ENCODE measurements at places on chromosomes 16 and 17.

- peak; percentile 76 for DNase-seq
Measured at GRCh38 chr16:3364774-3365427, 9.2 kb downstream of the OR2C1 start.

DNA sequence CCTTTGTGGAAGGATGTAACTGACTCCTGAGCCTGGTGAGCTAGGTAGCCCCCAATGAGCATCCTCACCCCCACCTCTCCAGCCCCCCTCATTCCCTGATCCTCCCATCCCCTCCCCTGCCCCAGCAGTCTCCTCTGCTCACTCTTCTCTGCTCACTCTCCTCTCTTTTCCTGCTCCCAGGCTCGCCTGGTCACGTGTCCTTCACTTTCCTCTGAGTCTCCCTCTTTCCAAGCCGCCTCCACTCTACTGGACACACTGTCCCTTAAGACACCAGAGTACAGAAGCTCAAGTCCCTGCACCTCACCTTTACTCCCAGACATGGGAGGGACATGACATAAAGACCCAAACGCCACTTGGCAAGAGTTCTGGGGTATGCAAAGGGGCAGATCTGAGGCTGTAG is 76.3 kb upstream of the RBL2 start:
- DNase-seq, result no peak

GRCh38 chr17:50426814-50427787 is 1.1 kb downstream of the ACSF2 start:
- DNase-seq, result peak; percentile 18

GRCh38 chr17:81910840-81911276 is 341 bp downstream of the PCYT2 start:
- no peak for DNase-seq

- no peak for DNase-seq
Measured at GRCh38 chr17:72173499-72174116, 52.8 kb downstream of the SOX9 start.

DNA sequence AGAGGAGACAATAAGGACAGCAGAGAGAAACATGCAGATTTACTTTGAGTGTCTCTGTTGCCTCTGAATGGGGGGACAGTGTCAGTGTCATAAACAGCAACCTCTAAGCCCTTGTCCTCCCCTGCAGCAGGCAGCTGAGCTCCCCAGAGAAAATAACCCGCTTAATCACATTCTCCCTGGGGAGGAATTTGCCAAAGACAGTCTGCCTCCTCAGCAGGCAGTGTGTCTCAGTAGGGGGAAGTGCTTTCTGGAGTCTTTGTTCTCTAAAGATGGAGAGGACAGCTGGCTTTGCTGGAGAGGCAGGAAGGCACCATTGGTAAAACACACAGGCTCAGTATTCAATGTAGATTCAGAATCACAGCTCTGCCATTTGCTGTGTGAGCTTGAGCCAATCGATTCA is 16.1 kb downstream of the TEKT5 start:
- DNase-seq, result no peak

DNA sequence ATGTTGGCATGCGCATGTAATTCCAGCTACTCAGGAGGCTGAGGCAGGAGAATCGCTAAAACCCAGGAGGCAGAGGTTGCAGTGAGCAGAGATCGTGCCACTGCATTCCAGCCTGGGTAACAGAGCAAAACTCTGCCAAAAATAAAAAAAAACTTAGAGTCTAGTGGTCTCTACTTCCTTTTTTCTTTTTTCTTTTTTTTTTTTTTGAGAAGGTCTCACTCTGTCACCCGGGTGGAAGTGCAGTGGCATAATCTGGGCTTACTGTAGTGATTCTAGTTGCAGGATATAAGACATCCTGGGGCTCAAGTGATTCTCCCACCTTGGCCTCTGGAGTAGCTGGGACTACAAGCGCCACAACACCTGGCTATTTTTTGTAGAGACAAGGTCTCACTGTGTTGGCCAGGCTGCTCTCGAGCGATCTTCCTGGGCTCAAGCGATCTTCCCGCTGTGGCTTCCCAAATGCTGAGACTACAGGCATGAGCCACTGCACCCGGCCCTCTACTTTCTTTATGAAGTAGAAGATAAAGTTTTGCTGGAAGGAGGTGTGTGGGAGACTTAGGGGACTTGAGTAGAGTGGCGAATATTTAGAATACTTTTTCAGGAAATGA is 47.9 kb upstream of the TAOK1 start:
- no peak for DNase-seq

DNA sequence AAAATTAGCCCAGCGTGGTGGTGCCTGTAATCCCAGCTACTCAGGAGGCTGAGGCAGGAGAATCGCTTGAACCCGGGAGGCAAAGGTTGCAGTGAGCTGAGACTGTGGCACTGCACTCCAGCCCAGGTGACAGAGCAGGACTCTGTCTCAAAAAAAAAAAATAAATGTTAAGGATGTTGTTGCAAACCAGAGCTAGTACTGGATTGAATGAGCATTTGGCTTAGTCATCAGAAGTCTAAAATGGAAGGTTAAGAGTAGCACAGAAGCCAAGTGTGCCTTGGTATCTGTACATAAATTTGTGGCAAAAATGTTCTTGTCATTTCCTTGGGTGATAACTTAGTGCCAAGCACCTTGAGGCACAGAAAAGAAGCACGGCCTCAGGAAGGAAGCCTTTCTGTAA is 50.6 kb upstream of the MED9 start:
- DNase-seq, result no peak

GRCh38 chr17:50511058-50511457 is 2.8 kb downstream of the MYCBPAP start:
- no peak for DNase-seq

- no peak for DNase-seq
Measured at GRCh38 chr16:3038896-3039295, 2.2 kb upstream of the BICDL2 start.

GRCh38 chr16:49936791-49937190 is 80.9 kb upstream of the ZNF423 start:
- DNase-seq, result no peak

- DNase-seq, result no peak
Measured at GRCh38 chr17:61579961-61580360, 11.1 kb downstream of the NACA2 start.

DNA sequence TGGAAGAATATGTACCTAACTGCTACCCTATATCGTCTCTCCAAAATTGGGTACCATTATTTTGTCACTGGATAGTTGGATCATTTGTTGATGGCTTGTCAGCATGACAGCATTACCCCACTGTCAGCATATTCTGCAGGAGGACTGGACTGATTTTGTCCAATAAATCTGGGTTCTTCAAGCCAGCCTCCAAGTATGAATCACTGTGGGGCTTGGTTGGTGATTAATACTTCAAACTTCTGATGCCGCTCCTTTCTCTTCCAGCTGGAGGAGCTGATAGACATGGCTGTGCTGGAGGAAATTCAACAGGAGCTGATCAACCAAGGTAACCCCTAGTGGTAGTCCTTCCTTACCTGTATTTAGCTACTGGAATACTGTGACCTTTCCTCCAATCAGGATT is 2.5 kb downstream of the RPAIN start:
- no peak for DNase-seq

DNA sequence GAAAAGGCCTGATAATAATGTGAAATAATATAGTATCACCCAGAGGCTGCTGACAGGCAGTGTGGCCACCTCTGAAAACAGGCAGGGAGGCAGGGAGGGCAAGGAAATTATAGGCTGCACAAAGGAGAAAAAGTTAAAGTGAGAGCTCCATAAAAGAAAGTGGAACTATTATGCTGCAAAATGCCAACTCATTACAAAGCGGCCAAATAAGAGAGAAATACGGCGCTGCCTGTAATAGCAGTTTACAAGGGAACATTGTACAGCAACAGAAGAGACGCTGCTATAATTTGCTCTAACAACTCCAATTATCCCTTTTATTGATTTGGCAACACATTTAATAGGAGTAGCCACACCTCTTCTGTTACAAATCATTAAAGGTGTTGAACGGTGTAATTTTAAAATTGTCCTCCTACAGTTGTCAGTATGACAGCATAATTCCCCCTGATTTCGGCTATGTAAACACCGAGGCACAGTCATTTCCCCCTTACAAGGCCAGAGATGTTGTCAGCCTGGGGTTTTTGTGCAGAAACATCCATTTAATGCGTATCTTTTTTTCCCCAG is 120.3 kb downstream of the MRM1 start:
- no peak for DNase-seq

- no peak for DNase-seq
Measured at GRCh38 chr17:21299981-21300600, 15.6 kb downstream of the MAP2K3 start.

- no peak for DNase-seq
Measured at GRCh38 chr17:48429638-48430586, at the start of gene SKAP1. Gene SKAP1, minus strand, starts transcription at chr17:48430214.

- peak; percentile 44 for DNase-seq
Measured at GRCh38 chr17:17766077-17766743, 70.6 kb downstream of the SREBF1 start.

DNA sequence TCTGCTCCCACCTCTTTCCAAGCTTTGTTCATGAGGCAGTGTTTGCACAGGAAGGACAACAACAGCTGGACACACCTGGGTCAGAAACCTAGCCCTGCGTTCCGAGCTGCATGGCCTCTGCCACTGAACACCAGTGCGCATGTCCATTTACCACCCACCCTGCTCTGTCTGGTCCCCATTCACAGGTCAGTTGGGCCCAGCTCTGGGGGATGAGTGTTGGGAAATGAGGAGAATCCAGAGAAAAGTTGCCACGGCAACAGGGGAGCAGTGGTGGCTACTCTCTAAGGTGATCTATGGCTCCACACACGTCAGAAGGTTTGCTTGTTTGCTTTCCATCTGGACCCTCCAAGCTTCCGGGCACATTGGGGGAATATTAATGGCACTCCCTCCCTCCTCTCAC is 70.4 kb upstream of the ASIC2 start:
- no peak for DNase-seq

DNA sequence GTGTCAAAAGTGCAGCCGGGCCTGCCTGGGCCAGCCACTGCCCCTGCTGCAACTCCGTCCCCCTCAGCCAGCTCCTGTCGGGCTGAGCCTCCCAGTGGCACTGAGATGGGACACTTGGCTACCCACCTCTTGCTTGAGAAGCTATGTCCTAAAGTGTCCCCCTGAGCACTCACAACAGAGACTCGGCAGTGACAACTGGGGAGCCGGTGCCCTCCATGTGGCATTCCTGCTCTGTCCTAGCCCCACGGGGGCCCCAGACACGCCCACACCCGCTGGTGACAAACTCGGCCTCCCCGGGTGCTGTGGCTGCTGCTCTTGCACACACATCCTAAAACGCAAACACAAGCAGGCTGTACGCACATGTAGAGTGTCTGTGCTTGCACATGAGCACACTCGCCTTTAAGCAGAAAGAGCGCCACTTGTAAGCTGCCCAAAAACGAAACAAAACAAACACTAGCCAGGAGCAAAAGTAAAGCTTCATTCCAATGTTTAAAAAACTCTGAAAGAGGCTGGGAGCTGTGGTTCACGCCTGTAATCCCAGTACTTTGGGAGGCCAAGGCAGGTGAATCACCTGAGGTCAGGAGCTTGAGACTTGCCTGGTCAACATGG is 253.9 kb downstream of the RBFOX3 start:
- DNase-seq, result no peak

GRCh38 chr16:16045879-16046278 is 96.5 kb downstream of the ABCC1 start:
- no peak for DNase-seq

DNA sequence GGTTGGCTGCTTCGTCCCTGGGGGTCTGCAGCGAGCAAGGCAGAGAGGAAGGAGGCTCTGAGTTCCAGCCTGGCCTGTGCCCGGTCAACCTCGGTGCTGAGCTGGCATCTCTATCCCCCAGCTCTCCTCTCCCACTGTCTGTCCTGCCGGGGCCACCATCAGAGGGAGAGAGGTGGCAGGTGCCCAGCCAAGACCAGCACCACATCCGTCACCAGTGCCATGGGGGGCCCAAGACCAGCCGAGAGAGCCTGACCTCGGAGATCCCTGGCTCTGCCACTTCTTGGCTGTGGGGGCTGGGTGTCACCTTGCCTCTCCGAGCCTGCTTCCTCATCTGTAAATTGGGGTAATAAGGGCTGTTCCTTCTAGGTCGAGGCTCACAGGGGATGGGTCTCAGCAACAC is 560 bp upstream of the P2RX1 start:
- DNase-seq, result peak; percentile 35

GRCh38 chr16:20612551-20613480 is 36.6 kb upstream of the ACSM2B start:
- no peak for DNase-seq

DNA sequence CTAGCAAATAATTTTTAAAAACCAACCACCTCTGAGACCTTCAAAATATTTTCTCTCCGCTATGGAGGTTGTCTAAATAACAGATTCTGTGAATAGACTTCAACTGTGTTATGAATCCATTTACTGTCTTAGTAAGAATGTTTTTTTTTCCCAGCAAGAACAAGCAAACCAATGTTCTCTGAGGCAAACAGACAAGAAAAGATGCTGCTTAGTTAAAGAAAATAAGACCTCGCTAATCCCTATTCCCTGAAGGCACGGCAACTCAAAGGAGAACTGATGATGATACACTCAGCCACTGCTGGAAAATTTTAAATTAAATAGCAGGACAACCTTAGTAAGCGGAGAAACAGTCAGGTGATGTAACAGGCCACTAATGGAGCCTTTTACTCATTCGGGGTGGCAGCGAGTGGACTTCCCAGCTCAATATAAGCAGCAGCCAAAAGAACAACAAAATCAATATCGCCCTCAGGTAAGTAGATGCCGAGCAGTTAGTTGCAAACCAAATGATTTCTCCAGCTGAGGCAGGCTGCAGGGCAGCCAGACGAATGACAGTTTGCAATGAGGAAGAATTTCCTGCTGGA is 81.8 kb downstream of the CPPED1 start:
- DNase-seq, result no peak

DNA sequence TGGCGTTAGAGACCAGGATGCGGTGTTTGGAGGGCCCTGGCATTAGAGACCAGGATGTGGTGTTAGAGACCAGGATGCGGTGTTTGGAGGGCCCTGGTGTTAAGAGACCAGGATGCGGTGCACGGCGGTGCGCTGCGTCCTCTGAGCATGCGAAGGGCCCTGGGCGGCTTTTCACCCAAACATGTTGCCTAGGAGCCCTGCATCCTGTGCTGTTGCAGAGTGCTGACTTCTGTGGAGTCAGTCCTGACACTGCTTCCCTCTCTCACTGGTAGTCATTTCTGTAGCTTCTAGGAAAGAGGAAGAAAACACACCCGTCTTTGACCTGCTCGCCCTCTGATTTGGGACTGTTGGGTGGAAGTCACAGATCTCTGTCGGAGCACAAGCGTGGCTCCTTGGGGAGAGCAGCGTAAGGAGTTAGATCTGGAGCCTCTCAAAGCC is 141.2 kb downstream of the LAT start:
- DNase-seq, result no peak
